ENCODE measurements at places on chromosomes 7 and 10.

DNA sequence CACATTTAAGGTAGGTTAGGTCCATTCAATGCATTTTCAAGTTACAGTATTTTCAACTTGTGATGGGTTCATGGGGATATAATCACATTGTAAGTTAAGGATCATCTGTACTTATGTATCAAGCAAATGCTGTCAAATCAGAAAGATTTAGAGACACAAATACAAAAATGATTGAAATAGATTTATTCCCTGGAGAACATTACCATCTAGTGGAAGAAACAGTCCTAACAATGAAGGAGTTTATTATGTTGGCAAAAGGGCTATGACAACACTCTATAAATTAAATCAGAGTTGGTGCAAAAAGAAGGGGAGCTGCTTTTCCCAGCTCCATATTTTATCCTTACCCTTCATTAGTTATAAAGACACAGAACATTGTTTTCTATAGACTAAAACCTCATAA lies 69.0 kb downstream of the PRSS58 start:
- no peak for DNase-seq

GRCh38 chr7:41938371-41938770 lies 235.5 kb upstream of the INHBA start:
- DNase-seq = no peak

GRCh38 chr10:99008054-99008453 lies 227.6 kb downstream of the HPSE2 start:
- no peak for DNase-seq

DNA sequence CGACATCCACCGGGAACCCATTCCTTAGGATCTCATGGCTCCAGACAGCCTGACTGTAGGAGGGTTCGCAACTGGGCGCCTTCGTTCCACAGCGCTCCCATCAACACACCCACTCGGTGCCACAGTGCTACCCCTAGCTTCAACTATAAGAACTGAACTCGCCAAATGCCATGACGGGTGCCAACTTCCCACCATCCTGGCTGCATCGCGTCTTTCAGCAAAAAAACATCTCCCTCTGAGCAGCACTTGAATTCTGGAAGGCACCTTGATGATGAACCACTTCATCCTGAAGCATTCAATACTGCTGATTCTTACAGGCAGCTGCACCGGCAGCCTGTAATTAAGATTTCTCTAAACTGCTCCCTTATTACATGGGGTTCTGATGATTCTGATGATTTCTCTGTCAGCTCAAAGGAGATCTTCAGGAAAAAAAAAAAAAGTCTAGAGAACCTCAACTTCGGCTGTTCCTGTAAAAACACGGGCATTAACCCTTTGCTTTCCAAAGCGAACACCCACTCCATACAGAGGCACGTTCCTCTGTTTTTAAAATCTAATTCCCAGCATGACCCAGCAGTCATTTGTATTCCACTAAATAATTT lies 1.3 kb downstream of the CYTH3 start:
- no peak for DNase-seq

GRCh38 chr10:131858583-131859340 lies 42.0 kb upstream of the PPP2R2D start:
- no peak for DNase-seq

- DNase-seq = no peak
These were observed 68.3 kb downstream of the MLLT10 start for GRCh38 chr10:21602313-21602712.

DNA sequence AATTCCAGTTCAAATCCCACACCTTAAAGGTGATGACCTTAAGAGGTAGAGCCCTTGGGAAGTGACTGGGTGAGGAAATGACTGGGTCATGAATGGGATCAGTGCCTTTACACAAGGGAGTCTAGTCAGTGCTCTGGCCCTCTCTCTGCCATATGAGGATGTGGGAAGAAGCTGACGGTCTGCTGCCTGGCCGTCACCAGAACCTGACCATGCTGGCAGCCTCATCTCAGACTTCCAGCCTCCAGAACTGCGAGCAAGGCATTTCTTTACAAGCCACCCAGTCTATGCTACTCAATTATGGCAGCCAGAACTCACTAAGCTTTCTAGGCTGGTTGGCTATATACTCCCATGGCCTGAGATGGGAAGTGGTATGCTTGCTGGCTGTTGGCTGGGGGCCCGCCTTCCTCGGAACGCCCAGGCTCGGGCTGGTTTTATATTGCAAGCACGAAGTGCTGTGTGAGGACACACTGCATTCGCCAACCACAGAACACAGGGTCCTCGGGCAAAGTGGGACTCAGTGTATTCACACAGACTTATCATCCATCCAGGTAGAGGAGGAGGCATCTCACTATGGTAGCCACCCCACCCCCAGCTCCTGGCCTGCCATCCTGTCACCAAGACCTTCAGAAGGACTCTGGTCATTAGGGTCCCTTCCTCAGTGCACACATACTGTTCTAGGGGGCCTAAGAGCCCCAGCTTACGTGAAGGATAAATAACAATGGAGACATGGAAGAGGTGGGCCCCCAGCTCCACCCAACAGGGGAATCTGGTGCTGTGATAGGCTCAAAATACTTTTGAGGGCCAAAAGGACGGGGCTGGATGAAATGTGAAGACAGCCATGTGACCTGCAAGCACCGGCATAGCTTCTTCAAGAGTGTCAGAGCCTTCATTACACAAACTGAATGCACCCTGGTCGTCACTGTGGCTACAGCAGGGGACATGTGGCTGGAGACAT lies 49.0 kb downstream of the ZRANB1 start:
- DNase-seq = no peak

DNA sequence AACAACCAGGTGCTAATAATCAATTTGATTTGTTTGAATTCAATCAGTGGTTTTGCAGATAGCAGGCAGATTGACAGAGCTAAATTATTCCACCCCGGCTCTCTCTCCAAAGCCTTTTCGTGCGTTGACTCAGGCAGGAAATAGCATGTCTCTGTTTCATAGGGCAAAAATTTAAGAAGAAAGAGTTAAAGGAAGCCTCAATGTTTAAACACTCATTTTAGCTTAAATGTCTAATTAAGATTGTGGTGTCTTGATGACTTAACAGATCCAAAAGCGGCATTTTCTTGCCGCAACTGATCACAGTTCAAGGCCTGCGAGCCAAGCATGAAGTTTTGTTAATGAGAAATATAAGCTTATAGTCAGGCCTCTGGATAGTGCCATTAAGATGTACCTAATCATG lies 1051.1 kb upstream of the AUTS2 start:
- no peak for DNase-seq
